Kidney epithelial cell (primary cell): ENCODE measurements at places on chromosomes 12 and 14.

DNA sequence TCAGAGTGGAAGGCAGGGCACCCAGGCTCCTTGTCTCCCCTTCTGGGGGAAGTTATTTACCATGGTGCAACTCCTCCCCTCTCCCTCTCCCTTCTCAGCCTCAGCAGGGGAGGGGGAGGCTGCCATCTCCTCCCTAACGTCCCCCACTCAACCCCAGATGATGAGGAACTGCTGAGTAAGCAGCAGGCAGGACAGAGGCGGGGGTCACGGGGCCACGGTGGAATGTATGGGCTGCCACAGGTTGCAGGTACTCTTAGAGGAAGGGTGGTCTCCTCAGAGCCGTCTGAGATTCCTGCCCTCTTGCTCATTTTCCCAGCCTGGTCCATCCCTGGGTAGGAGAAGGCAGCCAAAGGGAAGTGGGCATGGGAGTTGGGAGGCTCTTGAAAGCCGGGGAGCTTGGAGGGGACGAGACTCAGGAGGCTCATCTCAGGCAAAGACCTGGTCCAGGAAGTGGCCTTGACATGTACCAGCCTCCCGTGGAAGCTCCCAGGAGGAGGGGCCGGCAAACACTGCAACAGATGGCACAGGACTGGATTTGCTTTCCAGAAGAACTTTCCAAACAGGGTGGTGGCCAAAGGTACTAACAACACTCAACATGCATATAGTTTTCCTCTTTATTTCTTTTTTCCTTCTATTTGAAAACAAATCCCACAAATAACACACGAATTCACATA is 19.0 kb downstream of the RIN3 start:
- no peak for DNase-seq

GRCh38 chr12:25151476-25151875 is 43.5 kb downstream of the DNAI7 start:
- peak; percentile 84 for DNase-seq

GRCh38 chr14:55340482-55340881 is 69.3 kb downstream of the FBXO34 start:
- no peak for DNase-seq

DNA sequence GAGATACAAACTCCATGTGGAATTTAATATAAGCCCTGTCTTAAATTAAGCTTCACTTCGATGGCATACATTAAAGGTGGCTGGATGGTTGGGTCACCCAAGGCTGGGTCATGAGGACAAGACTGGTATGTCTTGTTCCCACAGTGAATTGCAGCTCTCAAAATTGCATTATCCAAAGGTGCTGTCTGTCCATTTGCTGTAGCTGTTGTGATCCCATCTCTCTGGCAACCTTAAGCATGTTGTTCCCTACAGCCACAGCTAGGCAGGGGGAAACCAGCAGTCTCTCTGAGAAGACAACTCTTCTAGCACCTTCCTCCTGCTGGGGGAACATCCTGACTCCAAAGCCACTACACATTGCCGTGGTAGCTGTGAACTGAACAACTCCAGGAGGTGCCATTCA is 187.0 kb downstream of the NUAK1 start:
- no peak for DNase-seq

GRCh38 chr14:105517096-105517495 is 9.3 kb upstream of the TMEM121 start:
- DNase-seq: no peak

DNA sequence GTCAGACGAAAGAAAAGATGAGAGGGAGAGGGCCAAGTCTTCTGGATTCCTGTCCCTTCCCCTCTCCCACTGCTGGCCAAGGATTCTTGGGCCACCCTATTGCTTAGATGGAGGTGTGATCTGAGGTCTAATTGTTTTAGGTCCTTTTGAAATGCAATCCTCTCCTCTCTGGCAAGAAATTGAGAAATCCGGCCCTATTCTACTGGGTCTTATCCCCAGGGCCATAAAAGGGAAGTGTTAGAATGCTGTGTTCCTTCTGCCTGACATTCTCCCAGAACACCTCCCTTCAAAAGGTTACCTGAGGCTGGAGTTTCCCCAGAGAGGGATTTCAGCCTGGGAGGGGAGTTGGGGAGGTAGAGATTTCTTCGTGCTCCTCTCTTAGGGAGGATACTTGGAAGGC is 4.4 kb downstream of the WNT5B start:
- no peak for DNase-seq

DNA sequence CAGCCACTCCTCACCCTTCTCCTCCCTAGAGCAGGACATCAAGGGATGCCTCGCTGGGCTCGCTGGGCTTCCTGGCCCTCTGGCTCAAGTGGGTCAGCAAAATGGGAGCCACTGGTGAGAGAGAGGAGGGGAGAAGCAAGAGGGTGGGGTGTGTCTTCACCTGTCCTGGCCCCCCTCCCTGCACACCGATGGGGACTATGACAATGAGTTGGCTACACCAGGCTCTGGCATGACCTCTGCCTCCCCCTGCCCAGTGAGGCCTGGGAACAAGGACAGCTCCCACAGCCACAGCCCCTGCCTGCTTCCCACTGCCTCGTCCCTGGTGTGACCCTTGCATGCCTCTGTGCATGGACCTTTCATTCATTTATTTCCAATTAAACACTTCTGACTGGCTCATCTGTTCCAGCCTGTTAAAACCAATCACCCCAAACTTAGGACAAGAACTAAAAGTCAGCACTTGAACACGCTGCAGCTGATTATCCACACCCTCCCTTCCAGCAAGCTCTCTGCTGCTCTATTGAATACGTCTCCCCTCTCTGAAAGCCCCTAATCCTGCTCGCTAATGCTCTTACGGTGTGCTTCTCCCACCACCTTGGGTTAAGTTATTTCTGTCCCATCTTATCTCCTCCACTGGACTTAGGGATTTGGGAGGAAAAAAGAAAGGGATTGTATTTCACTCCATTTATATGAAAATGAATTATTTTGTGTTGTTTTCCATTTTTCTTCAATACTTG is 5.8 kb upstream of the PPP2R5C start:
- DNase-seq: no peak

DNA sequence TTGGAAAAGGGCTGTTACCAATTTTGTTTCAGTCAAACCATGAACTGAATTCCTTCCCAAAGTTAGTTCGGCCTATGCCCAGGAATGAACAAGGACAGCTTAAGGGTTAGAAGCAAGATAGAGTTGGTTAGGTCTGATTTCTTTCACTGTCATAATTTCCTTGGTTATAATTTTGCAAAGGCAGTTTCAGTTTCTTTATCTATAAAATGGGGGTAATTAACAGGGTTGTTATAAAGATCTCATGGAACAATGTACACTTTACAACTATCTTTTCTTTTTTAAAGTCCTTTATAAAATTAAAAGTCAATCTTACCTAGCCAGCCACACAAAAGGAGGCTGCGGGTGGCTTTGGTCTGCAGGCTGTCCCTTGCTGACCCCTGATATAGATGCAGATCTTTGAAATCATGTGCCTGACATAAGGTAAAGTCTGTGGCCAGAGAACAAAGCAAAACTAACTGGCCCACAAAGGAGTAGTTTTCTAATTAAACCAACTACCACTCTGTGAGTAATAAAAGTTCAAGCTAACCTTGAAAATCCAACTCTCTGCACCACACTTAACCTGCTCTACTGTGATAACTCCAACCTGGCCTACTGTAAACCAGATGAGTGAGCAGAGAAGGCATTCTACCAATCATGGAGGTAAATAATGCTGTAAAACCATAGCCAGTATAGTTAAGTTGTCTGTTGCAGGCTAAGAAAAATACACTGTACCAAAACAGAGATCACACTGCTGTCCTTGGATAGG is 49.5 kb downstream of the SLC38A1 start:
- DNase-seq: no peak

DNA sequence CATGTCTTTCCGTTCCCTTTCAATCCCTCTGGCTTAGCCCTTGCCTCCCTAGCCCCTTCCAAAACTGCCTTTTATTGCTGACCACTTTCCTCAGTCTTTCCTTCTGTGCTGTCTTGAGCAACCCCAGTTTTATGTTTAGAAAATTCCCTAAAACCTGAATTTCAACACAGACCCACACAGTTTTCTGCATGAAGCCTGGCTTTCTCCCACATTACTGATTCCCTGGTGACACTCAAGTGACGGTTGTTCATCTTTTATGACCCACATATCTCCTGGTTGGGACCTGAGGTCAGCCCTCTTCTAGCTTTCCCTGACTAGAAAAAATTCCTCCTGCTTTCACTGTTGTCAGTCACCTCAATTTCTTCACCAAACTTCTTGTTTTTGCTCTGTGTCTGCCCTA is 21.0 kb downstream of the FGD4 start:
- no peak for DNase-seq

- no peak for DNase-seq
These were observed 49.3 kb downstream of the CDK17 start for GRCh38 chr12:96350982-96351381.

DNA sequence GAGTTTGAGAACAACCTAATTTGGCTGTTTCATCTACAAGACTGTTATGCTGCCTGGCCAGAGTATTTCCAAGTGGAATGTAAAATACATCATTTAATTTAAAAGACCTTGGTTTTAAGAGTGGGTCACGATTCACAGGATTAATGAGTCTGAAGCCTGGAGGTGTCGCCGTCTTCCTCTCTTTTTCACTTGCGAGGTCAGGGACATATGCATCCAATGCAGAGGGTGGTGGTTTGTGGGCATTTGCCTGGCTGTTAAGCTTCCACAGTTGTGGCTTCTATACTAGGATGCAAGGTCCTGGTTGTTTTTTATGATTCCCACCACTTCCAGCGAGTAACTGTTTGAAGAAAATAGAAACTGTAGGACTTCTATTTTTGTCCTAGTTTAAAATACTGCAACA is 22.8 kb upstream of the RASSF3 start:
- no peak for DNase-seq

DNA sequence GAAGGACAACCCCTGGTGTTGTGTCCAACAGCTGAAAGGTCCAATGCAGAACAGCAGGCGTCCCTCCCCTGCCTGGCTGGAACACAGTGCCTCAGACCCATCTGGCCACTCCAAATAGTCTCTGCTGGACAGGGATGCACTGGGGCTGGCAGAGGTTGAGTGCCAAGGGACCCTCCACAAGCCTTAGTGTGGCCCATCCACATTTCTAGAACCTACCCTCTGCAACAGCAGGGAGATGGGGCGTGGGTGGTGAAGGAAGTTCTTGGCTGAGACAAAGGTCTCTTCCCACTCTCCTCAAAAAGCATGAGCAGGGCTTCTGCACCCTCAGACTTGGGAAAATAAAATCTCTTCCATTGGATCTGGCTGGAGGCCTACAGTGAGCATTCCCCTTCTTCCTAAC is 36.5 kb downstream of the LTBP2 start:
- DNase-seq: no peak

GRCh38 chr12:41804026-41804425 is 340.6 kb downstream of the GXYLT1 start:
- DNase-seq: no peak

GRCh38 chr12:70989232-70989631 is 68.7 kb upstream of the PTPRR start:
- DNase-seq: no peak

GRCh38 chr14:75521415-75522199 is 662 bp upstream of the BATF start:
- no peak for DNase-seq

- no peak for DNase-seq
These were observed 7.6 kb upstream of the SLC25A21 start for GRCh38 chr14:37179896-37180502.

DNA sequence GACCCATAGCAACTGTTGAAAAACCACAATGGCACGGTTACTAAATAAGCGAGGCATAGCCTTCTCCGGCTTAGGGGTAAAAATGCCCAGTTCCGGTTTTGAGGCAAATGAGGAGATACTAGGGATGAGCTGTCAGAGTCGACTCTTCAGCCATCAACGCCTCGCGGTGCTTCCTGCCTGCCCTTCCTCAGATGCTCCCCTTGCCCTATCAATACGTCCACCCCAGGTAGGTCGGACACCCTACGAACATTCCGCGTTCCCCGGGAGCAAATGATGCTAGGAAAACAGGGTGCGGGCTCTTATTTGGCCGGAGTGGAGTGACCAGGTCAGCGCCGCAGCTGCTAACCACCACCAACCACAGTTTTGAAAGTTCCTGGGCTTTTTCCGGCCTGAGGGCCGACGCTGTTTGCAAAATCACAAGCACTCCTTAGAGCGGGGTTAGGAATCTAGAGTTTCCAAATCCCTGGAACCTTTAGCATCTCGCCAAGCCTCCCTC is 1.2 kb downstream of the SRSF9 start:
- DNase-seq: no peak

DNA sequence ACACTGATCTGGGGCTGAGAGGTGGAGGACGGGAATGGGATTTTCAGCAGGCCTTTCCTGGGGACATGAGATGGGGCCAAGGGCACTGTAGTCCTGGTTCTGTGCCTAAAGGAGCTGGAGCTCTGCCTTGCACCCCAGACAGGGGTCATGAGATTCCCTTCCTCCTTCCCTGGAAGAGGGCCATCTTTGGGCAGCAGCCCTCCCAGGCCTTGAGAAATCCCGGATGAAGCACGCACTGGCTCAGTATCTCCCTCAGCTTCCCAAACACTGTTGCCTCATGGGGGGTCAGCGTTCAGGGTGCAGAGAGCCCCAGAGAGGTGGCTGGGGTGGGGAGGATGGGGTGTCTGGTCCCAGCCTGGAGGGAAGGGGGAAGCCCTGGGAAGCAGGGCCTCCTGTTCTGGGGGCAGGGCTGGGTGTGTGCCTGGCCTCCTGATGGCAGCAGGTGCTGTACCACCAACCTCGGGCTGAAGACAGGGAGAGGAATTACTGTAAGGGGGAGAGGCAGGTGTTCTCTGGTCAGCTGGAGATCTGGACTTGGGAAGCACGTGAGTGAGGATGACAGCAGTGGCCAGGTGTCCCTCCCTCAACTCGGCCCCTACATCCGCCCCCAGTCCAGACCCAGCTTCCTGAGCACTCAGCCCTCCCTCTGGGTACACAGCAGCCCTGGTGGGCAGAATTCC is 8.4 kb upstream of the NR4A1 start:
- DNase-seq: no peak

DNA sequence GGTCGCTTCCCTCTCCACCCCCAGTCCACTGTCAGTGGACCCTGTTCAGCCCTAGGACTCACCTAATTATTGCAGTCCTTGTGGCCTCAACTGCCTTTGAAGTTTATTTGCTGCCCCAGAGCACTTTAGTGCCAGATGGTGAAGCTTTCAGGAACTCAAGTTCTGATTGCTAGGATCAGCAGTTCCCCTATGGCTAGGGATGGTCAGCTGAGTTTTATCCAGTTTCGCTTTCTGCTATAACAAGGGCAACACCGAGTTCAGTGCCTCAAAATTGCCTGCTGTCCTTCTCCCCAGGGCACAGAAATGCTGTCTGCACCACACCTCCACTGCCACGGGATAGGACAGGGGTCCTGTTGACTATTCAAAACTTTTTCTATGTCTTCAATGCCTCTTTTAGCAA is 295.0 kb downstream of the GPHN start:
- no peak for DNase-seq

DNA sequence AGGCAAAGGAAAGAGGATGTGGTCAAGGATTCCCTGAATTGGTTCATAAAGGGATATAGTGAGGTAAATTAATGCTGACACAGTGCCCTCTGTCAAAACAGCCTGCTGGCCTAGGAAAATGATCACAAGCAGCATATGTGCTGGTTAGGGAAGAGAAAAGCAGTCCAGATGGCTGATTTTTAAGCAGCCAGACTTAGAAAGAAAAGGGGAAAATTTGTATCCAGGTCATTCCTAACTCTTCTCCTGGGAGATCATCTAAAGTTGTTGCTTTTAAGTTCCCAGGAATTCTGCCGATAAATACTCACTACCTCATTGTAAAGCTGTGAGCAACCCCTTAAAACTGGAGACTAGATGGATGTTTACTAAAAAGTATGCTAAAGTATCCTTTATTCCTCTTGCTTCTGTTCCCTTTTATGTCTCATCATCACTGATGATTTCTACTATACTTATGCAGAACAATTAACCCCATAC is 46.4 kb upstream of the CNOT2 start:
- DNase-seq: no peak

- no peak for DNase-seq
These were observed 47.5 kb downstream of the GSC start for GRCh38 chr14:94722397-94722796.

GRCh38 chr12:26534071-26534470 is 298.9 kb downstream of the ITPR2 start:
- DNase-seq: no peak
